ENCODE measurements at places on chromosomes 11 and 22.
A peak's percentile ranks its signal among the peaks of the same experiment; 100 is the strongest.

GRCh38 chr11:123083623-123084029 is 21.7 kb upstream of the HSPA8 start:
- DNase-seq, result peak; percentile 73

DNA sequence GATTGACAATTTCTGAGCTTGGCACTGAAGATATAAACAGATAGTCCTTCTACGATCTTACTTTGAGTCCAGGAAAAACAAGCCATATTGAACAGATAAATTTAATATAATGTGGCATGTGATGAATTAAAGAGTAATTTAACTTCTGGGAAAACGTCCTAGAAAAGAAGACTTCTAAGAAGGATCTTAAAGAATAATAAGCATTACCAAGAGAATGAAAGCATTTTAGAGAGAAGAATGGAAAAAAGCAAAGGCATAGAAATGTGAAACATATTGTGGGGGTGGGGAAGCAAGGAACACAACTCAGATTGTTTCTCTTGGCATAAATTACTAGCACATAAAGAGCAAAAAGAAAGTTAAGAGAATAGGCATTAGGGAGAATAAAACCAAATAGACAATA is 5.4 kb downstream of the DDIAS start:
- no peak for DNase-seq

DNA sequence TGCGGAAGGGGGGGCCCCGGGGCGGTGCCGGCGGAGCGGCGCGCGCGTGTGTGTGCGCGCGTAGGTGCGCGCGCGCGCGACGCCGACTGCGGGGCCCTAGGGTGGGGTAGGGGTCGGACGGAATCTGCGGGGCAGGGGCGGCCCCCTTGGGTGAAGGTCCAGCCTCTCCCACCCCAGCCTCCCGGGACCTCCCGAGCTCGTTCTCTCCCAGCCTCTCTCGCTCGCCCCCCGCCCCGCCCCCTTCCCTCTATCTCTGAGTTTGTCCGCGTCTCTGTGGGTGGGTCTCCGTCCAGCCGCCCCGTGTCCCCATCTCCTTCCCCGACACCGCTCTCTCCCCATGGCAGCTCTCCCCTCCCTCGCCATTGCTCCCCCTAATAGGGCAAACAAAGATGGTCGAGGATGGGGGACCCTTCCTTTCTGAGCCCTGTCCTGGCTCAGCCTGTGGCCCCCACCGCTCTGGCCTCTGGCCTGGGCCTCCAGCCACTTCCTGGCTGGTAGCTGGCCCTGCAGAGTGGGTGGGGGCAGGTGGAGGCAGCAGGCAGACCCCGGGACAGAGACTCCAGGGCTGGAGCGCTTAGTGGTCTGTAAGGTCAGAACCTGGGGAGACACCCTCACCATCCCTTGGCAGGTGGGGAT is 33.0 kb upstream of the PRR5 start:
- no peak for DNase-seq

DNA sequence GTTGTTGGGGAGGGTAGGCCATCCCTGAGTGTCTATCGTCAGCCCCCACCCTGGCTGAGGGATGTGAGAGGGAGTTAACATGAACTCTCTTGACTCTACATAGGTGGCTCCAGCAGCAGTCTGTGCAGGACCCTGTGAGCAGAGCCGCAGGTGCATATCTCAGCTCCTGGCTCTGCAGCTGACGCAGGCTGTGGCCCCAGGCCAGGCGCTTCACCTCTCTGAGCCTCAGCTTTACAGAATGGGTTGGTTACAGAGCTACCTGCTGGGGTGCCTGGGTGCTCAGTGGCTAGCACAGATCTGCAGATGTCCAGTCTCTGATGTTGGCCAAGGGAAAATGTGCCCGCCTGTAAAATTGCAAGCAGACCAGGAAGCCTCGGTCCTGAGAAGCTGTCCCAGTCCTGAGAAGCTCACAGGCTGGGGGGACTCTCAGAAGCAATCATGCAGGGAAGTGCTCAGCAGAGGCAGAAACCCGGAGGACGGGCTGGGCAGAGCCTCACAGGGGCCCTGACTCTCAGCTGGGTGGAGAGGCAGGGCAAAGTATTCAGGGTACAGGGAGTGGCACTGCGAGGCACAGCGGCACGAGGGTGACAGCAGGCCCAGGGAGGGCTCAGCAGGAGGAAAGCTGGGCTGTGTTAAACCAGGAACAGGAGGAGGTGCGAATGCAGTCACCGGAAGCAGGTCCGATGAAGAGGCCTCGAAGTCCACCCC is 15.9 kb upstream of the LRP5 start:
- no peak for DNase-seq

DNA sequence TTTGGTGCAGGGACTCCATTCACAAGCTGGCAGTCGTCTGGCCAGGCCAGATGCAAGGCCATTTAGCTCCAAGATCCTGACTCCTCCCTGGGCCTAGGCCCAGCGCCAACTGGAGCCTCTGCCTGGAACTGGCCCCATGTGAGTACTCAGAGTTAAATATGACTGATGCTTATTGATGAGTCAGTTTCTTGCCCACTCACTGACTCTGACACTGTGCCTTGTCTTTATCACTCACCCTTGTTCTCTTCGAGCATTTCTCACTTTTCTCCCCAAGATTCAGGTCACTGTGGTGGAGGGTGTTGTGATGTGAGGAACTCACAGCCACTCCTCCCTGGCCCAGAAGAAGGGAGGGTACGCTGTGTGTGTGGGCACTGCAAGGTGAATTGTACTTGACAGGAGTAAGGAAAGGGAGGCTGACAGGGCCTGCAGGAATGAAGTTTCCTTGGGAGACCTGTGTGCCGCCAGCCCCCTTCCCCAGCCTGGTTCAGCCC is 23.2 kb upstream of the ST3GAL4 start:
- no peak for DNase-seq

DNA sequence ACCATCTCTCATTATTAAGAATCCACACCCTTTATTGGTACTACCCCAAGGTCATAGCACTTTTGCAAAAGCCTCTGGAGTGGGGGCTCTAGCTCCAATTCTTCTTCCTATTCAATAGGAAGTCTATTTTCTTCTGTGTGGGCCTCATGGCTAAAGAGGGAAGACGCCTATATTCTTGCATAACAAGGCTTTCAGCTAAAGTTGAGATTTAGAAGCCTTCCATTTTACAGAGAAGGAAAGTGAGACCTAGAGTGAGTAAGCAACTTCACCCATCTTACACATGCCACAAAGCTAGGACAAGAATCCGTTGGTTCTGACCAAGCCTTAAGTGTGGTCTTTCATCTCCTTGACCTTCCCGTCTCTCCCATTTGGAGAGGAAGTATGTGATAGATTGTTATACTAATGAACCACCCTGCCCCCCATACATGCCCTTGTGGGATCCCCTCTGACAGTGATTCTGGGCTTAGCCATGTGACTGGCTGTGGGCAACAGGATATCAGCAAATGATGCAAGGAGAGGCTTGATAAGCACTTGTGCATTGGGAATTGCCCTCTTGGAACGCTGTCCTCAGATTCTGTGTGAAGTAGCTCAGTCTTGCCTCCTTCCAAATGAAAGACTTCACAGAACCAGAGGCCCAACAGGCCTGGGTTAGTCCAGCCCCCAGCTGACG is 12.3 kb downstream of the BACE1 start:
- DNase-seq, result no peak

GRCh38 chr11:95231881-95232605 is 1.0 kb upstream of the SESN3 start:
- DNase-seq, result peak; percentile 54

- no peak for DNase-seq
These were observed 1.3 kb downstream of the ARHGEF12 start for GRCh38 chr11:120337355-120338106.

GRCh38 chr11:30786256-30787110 is 200.3 kb upstream of the MPPED2 start:
- no peak for DNase-seq

DNA sequence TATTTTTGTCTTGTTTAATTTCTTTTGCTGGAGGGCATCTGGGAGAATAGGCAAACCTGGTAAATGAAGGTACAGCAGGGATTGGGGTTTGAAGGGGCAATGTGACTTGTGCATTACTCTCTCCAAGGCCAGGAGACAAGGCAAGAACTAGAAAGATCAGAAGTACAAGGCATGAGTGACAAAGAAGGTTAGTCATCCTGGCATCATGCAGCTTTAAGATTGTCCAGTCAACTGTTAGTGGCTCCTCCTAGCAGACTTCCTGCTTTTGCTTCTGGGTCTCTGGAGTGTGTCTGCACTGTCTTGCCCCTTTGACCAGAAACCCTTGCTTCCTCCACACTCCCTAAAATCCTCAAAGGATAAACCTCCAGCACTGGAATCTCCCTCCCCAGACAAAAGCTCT is 27.2 kb upstream of the GLYATL1 start:
- DNase-seq, result no peak

GRCh38 chr11:2590965-2591754 is 108.6 kb downstream of the KCNQ1OT1 start:
- DNase-seq, result no peak

- DNase-seq, result no peak
These were observed 8.4 kb downstream of the SLC29A2 start for GRCh38 chr11:66363187-66363601.

DNA sequence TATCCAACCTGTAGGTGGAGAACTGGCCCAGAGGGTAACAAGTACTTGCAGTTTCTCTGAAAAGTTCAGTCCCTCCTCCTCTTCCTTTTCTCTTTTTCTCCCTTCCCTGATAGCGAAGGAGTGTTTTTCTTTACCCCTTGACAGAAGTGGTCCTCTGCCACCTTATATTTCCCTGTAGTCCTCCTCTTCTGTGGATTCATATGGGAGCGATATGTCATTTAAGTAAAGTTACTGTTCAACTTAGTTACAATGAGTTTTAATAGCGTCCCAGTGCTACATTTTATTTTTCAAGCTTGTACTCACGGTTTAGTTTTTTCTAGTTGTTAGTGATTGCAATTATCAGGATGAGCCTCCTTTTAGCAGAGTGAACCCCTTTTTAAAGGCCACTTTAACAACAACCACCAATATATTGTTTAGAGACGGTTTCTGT is 1.4 kb downstream of the PCF11 start:
- DNase-seq, result no peak

- no peak for DNase-seq
These were observed 475.4 kb upstream of the CHORDC1 start for GRCh38 chr11:90698238-90698637.

GRCh38 chr11:118605116-118605867 is 2.1 kb upstream of the PHLDB1 start:
- DNase-seq, result no peak

DNA sequence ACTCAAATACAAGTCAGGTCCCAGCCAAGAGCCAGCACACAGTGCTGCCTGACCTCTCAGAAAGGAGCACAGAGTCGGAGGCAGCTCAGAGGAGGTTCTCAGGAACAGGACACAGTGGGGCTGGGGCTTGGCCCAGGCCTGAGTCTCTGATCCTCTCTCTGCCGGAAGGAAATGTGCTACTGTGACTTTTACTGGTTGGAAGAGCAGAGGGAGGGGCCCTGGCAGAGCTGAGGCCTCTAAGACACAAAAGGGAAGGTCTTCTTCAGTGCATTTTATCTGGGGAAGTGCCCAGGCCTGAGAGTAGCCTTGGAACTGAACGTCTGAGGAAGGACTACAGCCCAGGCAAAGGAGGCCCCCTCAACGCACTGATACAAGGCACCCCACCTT is 16.2 kb upstream of the CASTOR1 start:
- no peak for DNase-seq

DNA sequence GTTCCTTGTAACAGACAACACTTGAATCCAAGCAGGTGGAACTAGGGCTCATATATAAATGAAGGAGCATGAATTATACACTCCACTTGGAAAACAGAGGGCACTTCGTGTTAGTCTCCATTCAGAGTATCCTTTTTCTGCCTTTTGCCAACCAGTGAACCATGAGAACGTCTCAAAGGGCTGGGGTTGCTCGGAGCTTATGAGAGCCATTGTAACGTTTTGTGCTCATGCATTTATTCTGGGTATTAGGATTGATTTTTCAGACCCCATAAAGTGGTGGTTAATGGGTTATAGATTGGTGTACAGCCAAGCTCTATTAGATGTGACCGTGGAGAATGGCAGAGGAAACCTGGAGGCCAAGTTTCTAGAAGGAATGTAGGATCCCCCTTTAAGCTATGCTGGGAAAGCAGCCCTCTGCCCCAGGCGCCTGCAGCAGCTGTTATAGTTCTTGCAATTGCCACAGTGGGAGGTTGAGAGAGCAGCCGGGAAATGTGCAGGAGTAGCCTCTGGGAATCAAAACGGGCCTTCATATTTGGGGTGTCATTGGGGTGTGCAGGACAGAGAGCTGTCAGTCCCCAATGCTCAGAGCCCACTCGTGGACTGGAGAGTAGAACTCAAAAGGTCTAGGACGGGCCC is 54.6 kb upstream of the ASPHD2 start:
- DNase-seq, result no peak

DNA sequence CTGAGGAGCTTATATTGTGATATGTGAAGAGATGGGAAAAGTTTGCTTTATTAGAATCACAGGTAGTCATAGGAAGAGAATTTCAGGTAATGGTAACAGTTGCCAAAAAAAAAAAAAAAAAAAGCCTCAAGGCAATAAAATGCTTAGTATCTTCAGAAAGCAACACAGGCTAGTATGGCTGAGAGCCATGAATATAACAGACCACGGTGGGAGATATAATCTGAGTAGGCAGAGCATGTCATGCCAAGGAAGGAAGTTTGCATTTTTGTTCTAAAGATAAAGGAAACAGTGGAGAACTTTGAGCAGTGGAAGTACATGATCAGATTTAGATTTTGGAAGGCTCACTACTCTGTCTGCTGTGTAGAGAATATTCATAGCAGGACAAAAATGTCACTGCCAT is 211.4 kb downstream of the ETS1 start:
- DNase-seq, result no peak

GRCh38 chr11:128879817-128880216 is 11.3 kb upstream of the KCNJ5 start:
- no peak for DNase-seq

DNA sequence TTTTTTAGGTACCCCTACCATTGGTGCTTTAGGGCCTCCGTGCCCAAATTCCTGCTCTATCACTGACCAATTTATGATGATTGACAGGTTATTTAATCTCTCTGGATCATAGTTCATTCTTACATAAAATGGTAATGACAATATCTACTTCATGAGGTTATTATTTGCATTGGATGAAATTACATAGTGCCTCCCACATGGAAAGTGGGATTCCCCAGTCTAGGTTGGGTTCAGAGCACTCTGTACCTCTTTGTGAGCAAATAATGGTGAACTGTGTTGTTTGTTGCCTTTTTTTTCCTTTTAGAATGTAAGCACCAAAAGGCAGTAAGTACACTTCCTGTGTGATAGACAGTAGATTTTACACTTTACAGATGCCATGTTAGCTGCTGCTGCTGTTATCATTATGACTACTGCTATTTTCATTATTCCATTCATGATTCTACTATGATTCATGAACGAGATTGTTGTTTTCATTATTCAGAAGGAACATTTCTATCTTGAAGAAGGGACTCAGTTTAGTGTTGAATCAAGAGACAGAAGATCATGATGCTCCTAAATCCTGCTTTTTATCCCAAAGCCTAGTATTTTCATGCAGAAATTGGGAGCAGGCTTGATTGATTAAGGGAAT is 100.8 kb downstream of the ALX4 start:
- DNase-seq, result no peak

DNA sequence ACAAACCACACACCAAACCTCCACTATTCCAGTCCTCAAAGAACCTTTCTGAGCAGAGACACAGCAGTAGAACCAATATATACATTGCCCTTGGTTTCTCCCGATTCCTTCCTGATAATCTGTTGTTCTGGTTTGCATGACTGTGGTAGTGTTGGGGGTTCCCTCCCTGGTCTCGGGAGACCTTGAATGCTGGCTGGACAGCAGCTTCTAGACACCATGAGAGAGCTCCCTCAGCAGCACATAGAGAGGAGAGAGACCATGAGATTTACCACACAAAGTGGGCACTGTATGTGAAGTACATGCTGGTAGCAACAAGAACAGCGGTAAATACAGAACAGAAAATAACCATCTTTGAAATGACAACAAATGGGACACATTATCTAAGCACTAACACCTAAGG is 2.6 kb downstream of the C11orf91 start:
- no peak for DNase-seq
